ENCODE measurements at places on chromosomes 5 and 9. TPM values are rescaled to one million over a fixed set of nuclear protein-coding genes. Genes with fewer than 3 reads are reported as not detected.

GRCh38 chr5:9197881-9198260 is 348.0 kb downstream of the SEMA5A start:
- DNase-seq: peak; percentile 34

The CEL gene
- 4.1 TPM for total RNA-seq

The PCDHB7 gene
- total RNA-seq: not detected

The GHR gene
- total RNA-seq: 0.32 TPM

GRCh38 chr5:64682608-64683007 is 7.7 kb upstream of the SHISAL2B start:
- no peak for DNase-seq

DNA sequence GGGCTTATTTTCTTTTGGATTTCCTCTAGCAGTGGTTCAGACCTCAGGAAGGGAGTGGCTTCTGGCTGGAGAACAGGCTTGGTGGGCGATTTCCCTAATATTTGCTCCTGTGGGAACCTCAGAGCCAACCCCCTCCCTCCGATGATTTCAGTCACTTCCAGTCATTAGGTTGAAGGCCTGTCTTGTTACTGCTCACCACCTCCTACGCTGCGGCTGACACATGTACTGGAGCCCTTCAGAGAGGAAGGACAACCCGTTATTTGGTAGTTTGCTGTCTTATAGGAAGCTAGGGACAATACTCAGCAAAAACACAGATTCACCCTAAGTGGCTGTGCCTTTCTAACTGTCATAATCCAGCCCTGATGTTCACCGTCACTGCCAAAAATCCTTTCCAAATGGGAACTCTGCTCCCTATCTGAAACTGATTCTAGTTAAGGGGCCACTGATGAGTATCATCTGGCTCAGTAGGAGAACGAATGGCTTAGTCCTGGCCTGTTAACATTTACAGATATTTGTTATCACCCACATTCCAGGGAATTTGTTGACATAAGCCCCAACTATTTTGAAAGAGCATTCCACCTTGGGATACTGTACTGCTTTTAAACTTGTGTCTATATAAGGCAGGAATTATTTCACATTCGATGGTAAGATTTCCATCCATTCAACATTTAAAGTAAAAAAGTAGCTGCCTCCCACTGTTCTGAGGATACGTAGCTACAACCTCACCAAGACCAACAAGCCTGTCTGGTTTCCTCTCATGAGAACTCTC is 29.3 kb upstream of the ANKH start:
- no peak for DNase-seq

The LRRTM2 gene
- total RNA-seq: not detected

DNA sequence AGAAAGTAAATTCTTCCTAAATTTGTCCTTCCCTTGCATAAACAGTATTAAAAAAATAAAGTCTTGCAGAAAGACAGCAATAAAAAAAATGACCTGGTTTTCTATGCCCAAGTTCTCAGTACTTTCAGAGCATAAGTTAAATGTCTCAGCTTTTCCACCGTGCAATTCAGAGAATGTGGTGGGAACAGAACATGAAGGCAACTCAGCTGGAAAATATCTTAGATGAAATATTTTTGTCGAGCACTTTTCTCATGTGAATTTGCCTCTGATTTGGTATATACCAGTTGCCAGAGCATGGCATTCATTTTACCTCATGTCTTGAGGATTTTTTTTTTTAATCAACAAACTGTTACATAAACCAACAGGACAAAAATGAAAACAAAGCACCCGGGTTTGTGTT is 176.1 kb downstream of the CETN3 start:
- no peak for DNase-seq

GRCh38 chr5:122083535-122083934 is 5.5 kb upstream of the LOX start:
- no peak for DNase-seq

DNA sequence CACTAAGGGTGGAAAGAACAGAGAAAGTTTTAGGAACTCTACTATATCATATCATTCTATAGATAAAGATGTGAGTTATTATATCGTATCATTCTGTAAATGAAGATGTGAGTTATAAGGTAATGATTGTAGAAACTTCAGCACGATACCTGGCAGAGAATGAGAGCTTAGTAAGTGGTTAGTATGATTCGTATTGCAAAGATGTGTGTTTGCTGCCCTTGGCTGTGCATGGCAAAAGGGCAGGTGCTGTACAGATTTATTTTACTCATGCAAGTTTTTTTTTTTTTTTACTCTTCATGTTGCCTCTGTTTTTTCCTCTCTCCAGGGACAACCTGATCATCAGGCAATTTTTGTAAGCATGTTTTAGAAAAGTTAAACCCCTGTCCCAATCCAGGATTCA is 83.3 kb downstream of the EGFLAM start:
- DNase-seq: no peak

- DNase-seq: peak; percentile 57
Observed at GRCh38 chr5:150625831-150626746, 14.4 kb upstream of the SYNPO start.

The YIPF5 gene
- 25.9 TPM for total RNA-seq

The TNC gene
- total RNA-seq: 0.46 TPM

DNA sequence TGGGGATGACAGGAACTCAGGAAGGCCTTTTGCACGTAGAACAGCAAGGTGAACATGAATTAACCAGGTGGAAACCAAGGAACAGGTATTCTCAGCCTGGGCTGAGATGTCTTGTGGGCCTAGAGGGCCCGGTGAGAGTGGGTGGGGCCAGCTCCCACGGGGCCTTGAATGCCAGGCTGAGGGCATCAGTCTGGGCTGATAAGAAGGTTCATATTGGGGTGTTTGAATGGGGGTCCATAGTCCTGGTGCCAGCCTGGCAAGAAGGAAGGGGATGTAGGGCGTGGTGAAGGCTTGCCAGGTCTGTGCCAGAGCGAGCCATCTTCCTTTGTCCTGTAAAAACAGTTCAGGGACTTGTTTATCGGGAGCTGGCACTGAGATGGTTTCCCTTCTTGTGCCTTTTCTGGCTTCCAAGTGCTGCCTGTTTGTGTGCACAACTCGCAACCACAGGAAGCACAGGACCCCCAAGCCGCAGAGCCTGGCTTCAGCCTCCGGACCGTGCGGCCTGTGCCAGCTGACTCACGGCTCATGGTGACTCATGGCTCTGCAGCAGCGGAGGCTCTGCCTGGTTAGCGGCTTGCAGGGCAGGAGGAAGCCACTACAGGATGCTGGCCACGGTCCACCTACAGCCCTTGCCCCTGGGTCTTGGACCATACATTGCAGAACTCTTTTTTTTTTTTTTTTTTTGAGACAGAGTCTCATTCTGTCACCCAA is 2.4 kb downstream of the CARD19 start:
- DNase-seq: no peak

The IDNK gene
- 7.0 TPM for total RNA-seq

GRCh38 chr9:35367451-35367850 is 122.5 kb upstream of the RUSC2 start:
- DNase-seq: no peak

The TAF11L12 gene
- total RNA-seq: not detected

DNA sequence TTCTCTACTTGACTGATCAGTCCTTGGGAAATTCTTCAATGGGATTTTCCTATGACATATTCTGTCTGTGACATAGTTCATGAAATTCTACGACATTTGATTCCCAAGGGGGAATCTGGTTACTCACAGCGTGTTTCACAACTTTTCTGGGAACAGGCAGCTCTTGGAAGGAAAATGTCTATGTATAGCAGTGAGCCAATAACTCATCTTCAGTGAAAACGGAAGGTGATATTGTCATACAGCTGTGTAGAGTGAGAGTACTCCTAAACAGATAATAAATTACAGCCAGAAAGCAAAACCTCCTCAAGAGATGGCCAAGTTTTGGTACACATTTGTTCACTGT is 91.4 kb downstream of the C9orf152 start:
- no peak for DNase-seq

DNA sequence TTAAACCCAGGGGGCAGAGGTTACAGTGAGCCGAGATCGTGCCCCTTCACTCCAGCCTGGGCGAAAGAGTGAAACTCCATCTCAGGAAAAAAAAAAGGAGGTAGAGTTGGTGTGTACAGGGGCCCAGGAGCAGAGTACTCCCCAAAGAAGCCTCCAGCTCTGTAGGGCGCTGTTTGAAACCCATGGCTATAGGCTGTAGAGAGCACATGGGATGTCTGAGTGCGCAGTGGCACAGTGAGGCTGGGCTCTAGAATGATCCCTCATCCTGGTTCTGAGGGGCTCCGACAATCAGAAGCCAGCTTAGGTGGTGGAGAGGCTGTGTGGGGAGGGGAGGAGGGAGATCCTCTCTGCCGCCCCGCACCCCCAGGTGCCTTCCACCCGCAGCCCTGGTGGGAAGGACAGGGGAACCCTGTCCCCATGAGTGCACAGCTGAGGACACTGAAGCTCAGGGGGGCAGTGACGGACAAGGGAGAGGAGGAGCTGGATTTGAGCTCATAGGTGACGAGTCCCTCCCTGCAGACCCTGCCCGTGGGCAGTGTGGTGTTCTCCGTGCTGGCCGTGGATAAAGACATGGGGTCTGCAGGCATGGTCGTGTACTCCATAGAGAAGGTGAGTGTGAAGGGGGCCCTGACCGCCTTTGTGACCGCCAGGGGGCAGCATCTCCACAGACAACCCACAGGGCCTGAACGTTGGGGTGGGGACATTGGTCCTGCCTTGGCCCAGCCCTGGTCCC is 24.6 kb downstream of the CDHR2 start:
- DNase-seq: no peak

DNA sequence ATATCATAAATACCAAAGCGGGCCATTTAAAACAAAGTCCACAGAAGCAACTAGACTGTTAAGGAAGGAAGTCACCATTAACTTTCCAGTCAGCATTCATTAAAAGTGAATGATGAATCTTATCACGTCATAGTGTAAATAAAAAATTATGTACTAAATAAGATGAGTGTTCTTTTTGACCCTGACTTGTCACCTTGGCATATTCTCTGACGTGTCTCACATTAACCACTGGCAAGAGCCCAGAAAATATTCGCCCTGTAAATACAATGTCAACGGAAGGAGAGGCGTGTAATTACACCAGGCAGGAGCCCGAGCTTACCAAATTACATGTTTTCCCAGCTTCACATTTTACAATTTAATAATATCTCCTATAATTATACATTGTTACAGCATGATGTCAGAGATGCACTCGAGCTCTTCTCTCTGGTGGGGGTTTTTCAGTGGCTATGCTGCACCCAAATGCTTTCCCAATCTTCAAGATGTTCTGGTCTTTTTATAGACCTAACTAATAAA is 29.3 kb upstream of the UBE2QL1 start:
- DNase-seq: no peak

DNA sequence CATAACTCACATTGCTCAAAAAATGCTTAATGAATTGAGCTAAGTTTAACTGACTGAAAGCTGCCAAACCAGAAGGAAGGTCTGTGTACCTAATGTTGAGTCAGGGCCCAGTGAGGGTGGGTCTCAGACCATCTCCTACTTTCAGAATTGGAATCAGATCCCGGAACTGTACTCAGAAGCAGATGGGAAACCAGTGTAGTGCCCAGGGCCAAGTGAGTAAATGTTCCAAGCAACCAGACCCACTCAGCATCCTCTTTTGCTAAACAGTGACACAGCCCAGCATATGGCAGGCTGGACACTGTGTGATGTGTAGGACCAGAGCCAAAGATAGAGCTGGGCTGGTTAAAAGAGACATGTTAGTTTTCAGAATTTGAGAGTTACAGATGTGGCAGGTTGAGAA is 94.1 kb downstream of the PLCXD3 start:
- no peak for DNase-seq

The C9orf50 gene
- not detected for total RNA-seq
